ENCODE measurements at places on chromosomes 3 and 15. TPM values are rescaled to one million over a fixed set of nuclear protein-coding genes. Genes with fewer than 3 reads are reported as not detected.
A peak's percentile ranks its signal among the peaks of the same experiment; 100 is the strongest.

GRCh38 chr3:79514069-79514468 is 253.7 kb downstream of the ROBO1 start:
- no peak for DNase-seq

CLDN18 gene
- not detected for total RNA-seq

GRCh38 chr15:51864408-51865056 is 35.1 kb downstream of the TMOD3 start:
- peak; percentile 47 for DNase-seq

- peak; percentile 19 for DNase-seq
These were observed 173.4 kb downstream of the XXYLT1 start for GRCh38 chr3:195097331-195098255.

- no peak for DNase-seq
These were observed 2.8 kb downstream of the ZIC4 start for GRCh38 chr3:147403511-147403910.

- DNase-seq, result no peak
These were observed 28.8 kb downstream of the FHIT start for GRCh38 chr3:61222467-61222866.

- DNase-seq, result peak; percentile 79
These were observed 1071.9 kb downstream of the IGSF11 start for GRCh38 chr3:117962750-117963149.

NR2C2 gene
- 17.2 TPM for total RNA-seq

- DNase-seq, result no peak
These were observed 9.6 kb downstream of the GOLGB1 start for GRCh38 chr3:121739902-121740301.

DNA sequence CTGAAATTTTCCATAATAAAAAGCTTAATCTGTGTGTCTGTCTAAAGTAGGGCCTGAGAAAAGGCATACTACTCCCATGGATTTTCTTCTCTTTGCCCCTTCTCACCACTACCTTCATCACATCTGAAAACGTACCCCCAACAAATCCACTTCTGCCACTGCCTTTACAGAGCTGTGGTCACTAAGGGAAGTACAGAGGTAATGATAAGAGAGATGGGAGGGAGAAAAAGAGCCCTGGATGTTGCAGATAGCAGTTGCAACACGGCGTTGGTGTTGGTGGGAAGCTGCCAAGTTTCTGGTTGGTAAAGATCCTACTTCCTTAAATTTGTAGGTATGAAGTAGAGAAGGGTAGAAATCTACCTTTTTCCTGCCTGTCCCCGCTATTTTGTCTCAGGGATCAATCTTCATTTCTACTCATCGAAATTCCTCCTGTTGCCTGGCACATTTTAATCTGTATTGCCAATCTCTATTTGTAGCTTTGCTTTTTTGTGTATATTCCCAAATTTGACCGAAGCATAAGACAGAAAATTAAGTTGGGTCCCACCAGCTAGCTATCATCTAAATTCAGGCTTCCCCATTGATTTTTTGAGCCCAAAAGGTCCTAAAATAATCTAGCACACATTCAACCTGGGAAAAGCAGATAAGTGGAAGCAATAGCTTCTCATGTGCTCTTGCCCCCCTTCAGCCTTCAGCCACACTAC is 102.9 kb downstream of the TFDP2 start:
- no peak for DNase-seq

DNA sequence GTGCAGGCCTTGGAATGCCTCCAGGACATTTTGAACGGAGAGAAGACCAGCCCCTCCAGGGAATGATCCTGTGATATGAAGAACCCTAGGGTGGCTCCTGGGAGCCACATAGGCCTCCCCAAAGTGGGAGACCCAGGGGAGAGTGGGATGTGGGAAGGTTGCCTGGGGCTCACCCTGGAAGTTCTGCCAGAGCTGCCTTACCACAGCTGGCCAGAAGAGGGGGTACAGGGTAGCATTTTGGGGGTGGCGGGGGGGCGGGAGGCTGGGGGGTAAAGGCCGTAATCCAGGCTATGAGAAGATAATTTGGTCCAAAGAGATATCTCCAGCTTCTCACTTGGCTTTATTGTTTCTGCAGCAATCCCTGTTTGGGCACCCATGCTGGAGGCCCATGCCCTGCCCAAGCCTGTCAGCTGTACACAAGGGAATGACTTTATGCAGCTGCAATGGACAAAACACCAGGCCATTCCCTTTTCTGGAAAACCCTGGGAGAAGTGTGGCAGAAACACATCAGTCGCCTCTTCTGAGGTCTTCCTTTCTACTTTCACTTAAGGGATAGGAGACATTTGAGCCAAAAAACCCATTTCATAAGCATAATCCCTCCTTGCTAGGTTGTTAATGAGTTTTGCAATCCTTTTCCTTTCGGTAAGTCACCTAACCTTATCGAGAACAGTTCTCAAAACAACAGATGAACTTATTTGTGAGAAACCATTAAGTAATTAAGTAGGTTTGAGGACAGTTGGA is 11.0 kb upstream of the MUSTN1 start:
- no peak for DNase-seq

DNA sequence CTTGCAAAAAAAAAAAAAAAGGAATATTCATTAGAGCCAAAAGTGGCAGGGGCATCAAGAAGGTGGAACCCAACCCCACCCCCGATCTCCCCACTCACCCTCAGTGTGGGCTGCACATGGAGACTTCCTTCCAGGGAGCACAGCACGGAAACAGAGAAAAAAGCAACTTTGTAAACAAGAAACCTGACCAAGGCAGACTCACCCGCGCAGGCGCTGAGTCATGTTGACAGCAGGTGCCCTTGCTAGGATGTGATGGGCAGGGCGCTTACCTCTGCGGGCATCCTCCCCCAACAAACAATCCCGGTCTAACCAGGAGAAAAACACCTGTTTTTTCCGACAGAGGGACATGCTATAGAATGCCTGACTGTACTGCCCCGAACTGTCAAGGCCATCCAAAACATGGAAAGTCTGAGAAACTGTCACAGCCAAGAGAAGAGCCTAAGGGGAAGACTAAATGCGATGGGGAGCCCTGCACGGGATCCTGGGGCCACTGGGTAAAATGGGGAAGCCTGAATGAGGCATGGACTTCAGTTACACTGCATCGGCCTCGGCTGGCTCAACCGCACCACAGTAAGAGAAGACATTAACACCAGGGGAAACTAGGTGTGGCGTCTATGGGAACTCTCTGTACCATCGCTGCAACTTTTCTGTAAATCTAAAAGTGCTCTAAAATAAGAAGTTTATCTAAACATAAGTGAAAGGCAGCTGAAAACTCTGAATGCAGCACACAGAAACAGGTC is 66.7 kb upstream of the GATA2 start:
- DNase-seq, result peak; percentile 17

NOP10 gene
- total RNA-seq, result 141 TPM

GRCh38 chr3:127955728-127956127 is 40.7 kb downstream of the KBTBD12 start:
- DNase-seq, result no peak

DNA sequence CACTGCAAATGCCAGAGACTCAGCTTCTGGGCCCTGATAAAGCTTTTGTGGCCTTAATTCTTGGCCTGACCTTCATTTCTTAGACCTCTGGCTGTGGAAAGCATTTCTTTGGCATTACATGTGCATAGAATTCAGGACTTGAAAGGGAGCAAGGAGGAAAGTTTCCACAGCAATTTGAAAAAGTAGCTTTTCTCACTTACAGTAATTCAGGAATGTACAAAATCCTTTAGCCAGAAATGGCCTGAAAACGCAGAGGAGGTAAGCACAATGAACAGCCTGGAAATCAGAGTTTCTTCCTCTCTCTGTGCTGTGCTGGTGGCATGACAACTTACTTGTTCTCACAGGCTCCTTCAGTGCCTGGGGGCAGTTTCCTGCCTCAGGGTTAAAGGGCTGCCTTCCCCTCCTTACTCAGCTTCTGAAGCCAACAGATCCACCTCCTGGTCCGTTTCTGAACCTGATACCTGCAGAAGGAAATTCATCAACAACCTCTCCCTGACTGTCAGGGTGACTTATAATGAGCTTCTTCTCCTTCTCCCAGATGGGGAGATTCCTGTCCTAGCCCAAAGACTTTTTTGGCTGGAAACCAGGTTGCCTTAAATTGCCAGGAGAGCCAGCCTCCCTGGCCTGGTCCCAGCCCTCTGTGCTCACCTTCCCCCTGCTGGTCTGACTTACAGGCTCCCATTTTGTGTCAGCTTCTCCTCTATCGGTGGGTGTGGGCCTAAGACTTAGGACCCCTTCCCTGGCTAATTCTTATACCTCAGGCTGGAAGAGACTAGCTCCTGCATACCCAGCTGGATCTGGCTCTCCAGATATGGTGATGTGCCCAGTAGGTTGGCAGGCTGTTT is 102.3 kb downstream of the MYRIP start:
- no peak for DNase-seq

DNA sequence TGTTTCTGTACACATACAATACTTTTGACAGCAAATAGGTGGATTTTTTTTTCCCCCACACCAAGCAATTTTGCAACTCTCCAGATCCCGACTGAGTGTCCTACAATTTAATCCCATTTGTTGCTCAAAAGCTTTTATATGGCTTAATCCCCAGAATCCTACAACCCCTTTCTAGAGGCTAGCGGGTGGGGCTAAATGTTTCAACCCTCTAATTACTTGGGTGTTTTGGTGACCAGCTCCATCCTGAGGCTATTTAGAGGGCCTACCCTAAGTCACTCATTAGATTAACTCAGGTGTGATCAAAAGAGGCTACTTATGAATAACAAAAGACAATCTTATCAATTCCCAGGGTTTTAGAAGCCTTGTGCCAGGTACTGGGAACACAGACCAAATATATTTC is 21.0 kb upstream of the FBXL2 start:
- no peak for DNase-seq

TPRG1 gene
- not detected for total RNA-seq

GRCh38 chr15:89747708-89748682 is 3.1 kb downstream of the MESP1 start:
- DNase-seq, result no peak

Measured in IMR-90 (cell line).